ENCODE measurements at places on chromosomes 7 and 10.

DNA sequence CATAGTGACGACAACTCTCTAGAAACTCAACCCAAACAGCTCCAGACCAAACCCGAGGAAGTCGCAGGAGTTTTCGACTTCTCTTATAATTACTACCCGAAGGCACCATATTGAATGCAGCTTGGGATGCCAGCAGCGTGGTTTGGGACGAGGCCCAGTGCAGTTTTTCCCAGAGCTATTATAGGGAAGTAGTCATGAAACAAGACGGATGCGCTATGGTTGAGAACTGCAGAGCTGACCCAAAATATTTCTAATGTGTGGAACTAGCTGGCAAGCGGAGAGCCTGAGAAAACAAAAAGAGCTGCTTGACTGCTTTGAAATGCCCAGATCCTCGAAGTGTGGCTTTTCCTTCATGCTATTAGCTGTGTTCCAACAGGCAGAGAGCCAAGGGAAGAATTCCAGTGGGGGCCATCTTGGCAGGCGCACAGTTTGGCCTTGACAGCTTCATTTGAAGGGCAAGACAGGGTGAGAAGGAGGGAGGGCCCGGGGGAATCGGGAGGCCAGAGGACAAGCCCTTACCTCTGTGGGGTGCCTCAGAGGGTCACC lies 122.7 kb downstream of the CUL2 start:
- DNase-seq = no peak

DNA sequence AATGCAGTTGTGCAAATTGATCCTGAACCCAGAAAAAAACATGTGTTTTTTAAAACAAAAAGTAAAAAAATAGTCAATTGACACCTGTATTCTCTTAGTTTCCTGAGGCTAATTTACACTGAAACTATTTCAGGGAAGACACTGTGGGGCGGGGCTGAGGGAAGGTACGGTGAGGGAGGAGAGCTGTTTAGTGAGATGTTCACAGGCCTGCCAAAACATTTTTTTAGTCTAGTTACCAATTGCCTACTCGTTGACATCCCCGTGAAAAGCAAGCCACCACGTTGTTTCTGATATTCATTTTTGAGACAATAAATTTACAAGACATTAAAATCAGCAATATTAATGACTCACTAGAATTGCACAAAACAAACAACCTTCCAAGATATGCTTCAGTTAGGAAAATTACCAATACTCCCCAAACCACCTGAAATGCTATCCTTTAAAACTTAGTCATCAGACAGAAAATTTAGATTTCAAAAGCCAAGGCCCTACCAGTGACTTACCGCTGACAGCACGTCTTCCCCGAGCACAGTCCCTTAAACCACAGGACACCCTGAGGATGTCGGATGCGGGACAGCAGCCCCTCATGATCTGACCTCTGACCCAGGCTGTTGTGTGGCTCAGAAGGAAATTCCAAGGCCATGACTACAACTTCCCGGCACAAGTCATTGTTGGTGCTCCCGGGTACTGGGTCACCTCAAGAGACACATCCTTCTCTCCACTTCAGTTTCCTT lies 279.2 kb downstream of the PRPF18 start:
- no peak for DNase-seq

DNA sequence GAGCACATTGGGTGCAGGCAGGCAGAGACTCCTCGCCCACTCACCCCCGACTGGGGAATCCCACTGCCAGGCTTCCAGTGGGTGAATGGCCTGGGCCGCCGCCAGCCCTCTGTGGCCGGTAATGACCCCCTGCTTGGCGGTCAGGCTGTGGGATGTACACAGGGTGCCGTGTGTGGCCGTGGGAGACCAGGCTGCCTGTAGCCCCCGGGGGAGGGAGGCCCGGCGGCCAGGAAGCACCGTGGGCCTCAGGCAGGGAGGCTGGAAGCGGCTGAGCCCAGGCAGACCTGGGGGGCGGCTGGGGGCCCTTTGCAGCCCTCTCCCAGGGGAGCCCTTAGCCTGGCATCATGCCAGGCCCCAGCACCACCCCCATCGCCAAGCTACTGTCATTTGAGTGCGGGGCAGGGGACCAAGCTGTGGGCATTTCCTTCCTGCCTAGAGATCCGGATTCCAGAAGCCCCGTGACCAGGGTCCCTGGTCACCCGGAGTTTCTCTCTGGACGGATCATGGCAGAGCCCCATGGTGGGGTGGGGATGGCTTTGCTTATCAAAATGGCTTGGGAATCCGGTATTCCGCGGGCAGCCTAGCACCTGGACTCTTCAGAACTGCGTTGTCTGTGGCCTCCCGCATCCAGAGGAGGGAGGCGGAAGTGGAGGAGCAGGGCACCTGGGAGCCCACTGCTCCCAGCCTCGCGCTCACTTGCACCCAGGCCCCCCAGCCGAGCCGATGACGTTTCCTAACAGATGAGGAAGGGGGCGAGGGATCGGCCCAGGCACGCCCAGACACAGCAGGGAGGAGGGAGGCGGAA lies 1.1 kb downstream of the TTYH3 start:
- DNase-seq = no peak

- no peak for DNase-seq
Measured at GRCh38 chr7:69309601-69310000, 288.7 kb upstream of the AUTS2 start.

DNA sequence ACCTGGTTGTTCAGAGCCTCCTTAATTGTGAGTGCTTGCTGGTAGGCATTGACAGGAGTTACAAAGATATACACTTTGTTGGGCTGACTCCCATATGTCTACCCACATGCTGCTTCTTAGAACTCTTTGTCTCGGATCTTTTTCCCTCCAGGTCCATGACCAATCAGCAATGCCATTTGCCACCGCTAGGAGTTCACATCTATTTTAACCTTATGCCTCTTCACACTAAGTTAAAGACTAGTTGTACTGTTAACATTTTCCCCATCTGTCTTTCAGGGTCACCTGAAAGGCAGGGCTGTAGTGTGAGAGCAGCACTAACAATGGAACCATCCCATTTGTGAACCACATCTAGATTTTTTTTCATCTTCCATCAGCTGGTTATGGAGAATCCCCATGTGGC lies 226.7 kb upstream of the NPY start:
- no peak for DNase-seq

- DNase-seq = no peak
Measured at GRCh38 chr7:5232874-5233273, 42.8 kb downstream of the WIPI2 start.

DNA sequence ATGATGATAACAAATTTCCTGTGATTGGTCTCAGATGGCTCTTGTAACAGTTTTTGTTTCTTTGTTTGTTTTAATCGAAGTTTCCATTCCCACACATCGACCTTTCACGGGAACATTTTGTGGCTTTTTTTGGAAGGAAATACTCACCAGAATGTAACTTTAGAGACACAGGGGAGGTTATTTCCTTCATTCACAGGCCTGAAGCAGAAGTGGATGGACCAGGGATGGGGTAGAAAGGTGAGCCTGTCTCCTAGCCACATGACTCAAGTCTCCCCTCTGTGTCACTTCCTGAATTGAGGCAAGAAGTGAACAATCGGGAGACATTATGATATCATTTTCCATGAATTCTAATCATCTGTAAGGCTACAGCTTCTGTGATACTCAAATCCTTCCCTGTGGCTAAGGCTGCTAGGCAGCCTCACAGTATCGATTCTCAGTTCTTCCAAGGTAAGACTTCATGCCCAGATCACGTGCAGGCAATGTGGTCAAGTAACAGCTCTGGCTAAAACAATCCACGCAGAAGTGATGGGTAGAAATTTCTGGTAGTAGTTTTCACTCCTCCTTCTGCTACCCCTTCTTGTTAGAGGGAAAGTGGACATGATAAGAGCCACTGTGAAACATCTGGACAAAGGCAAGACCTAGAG lies 203.9 kb upstream of the NEBL start:
- no peak for DNase-seq

DNA sequence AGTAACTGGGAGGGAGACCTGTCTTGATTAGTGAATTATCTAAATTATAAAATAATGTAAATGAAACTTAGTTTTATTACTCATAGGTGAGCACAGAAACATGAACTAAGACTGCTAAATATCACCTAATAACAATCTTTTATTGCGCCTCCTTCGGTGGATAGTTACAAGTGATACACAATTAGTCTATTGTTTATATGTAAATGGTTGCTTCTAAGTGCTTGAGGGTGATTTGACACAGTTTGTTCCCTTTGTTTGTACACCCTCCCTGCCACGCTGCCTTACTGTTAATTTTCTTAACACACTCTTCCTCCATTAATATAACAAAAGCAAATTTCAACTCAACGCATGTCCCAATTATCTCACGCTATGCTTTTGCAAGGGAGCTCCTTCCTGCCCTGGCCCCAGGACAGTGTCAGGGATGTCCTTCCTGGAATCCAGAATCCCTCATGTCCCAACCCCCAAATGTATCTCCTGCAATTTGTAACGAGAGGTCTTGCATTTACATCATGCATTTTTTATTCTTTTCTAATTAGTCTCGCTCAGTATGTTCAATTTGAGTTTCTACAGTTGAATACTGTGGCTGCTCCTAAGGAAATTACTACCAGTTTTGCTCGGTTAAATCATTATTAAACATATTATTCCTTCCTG lies 4.2 kb downstream of the NPSR1 start:
- no peak for DNase-seq

DNA sequence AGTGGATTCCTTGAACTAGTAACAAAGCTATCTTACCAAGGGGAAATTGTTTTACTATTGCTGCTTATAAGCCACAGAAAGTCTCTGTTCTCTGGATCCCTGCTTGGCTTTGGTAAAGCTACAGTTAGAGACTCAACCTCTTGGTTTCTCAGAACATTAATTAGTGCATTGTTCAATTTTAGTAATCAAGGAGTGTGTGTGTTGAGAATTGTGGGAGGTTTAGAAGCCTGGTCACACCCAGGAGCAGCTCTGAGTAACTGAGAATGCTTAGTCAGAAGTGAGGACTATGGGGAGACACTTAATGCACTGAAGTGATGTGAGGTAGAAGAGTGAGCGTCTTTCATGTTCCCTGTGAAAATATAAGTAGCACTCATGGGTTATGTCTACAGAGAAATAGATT lies 8.2 kb upstream of the ACTA2 start:
- DNase-seq = no peak

DNA sequence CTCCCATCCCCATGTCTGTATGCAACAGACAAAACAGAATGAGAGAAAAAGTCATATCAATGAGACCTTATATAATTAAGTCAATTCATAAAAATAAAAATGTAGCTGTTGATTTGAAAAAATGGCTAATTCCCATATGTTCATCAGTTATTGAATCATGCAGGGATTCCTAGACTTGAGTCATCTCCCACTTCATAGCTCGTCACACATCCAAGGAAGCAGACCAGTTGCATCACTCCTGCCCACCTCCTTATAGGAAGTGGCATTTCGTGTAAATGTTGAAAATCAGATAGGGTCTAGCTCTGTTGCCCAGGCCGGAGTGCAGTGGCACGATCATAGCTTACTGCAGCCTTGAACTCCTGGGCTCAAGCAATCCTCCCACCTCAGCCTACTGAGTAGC lies 56.1 kb upstream of the SH2B2 start:
- no peak for DNase-seq

- DNase-seq = no peak
Measured at GRCh38 chr10:42933448-42934340, 143.2 kb upstream of the RET start.

GRCh38 chr7:69465262-69465661 lies 133.0 kb upstream of the AUTS2 start:
- no peak for DNase-seq

- peak; percentile 82 for DNase-seq
Measured at GRCh38 chr7:23055582-23056178, 41.8 kb upstream of the HYCC1 start.

- peak; percentile 72 for DNase-seq
Measured at GRCh38 chr7:28180364-28181147, at the start of gene JAZF1. Gene JAZF1, minus strand, starts transcription at chr7:28180795.

DNA sequence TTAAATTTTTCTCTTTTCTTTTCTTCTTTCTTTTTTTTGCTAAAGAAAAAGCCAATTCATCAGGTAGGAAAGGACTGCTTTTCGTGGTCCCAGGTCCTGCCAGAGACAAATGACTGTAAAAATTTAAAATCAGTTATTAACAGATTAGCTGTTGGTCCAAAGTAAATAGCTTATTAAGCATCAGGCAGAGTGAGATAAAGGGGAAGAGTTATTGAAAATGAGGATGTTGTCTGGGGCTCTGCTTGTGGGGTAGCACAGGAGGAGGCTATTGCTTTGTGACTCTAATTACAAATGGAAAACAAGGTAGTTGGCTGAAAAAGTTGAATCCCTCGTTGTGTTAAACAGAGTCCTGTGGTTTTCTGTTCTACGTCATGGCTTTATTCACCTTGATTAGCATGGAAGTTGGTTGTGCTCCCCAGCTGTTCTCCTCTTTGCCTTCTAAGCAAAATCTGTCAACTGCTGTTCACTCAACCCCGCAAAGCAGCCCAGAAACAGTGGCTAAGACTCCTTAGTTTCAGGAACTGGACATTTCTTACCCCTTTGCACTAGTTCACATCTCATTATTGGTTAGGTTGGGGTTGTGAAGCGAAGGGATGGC lies 128.9 kb downstream of the SNX10 start:
- no peak for DNase-seq

DNA sequence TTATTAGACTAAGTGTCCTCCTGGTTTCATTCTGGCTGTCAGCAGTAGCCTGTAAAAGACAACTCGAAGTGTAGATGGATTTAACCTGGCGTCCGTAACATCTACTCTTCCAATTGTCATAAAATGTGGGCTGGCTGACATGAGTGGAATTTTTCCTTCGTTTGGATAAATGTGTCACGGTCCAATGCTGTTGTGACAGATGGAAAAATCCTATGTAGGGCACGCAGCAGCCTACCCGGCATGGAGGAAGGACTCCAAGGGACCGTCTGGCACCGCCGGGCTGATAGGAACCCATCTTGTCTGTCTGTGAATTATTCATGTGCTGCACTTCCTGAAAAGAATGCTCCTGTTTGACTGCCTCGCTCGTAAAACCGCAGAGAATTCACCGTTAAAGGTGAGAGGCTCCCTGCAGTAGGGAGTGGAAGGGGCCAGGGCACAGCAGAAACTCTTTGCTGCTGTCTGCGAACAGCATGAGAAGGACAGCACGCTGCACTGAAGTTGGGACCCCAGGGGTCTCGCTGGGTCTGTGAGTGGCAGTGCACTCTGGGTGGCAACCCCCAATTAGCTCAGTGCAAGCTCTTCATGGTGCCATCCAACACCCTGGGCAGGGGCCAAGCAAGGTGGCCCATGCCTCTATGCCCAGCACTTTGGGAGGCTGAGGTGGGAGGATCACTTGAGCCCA lies 1.6 kb upstream of the ORAI2 start:
- DNase-seq = no peak

- no peak for DNase-seq
Measured at GRCh38 chr10:2047679-2048078, 310.4 kb upstream of the ADARB2 start.

DNA sequence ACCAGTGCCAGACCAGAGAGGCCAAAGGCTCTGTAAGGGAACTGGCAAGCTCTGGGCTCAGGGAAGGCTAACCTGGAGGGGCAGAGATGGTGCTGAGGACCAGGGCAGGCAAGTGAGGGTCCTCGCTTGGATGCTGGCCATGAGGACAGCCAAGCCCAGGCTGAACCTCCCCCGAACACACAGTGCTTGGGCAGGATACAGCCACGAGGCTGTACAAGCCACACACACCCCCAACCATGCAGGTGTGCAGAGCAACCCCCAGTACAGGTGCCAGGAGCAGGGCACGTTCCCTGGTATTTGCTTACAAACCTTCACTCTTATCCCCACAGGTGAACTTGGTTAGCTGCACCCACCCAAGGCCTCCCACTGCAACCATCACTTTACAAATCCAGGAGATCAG lies 185.7 kb downstream of the GRID1 start:
- DNase-seq = no peak

- peak; percentile 73 for DNase-seq
Measured at GRCh38 chr10:46228563-46229071, 58.2 kb upstream of the ANTXRL start.
